ENCODE measurements at places on chromosomes 12 and 14.

- no peak for DNase-seq
Observed at GRCh38 chr12:131264635-131265034, 310.9 kb downstream of the ADGRD1 start.

DNA sequence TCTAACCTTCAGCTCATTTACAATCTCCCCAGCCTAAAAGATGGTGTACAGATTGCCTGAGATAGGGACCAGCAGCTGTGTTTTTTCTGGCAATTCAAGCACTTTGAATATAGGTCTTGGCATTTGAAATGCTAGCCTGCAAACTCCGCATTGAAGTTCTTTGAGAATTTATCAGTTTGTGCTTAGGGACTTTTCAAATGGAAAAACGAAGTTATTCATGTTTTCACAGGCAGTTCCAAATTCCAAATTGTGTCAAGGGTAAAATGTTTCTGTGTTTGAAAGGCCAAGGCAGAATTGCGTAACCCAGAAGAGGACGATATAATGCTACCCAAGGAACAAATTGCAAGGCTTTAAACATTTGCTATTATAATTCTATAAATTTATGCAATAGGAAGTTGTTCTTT lies 168.9 kb upstream of the RASSF8 start:
- no peak for DNase-seq

- no peak for DNase-seq
Observed at GRCh38 chr12:79547044-79547734, 143.6 kb downstream of the PAWR start.

DNA sequence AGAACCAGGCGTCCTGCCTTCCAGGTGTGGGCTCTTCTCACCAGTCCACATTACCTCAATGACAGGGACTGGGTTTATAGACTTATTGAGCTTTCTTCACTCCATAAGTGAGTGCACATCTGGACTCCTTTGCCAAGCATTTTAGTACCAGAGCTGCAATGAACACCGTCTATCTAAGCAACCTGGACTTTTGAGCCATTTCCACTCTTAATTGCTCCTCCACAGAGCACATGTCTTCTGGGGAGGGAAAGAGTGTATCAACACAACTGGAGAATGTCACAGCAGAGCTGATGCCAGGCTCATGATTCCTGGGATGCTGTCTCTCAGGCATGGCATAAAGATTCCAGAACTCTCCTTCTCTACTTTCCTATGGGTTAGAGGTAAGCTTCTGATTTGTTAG lies 43.0 kb upstream of the BDKRB2 start:
- no peak for DNase-seq

GRCh38 chr14:73680821-73681220 lies 33.4 kb downstream of the PNMA1 start:
- no peak for DNase-seq

All from AML-193 (cell line).